Activated CD4-positive, alpha-beta T cell treated with anti-CD3 and anti-CD28 coated beads for 36 hours (primary cell): ENCODE measurements at places on chromosomes 5 and 9.
A peak's percentile ranks its signal among the peaks of the same experiment; 100 is the strongest.

DNA sequence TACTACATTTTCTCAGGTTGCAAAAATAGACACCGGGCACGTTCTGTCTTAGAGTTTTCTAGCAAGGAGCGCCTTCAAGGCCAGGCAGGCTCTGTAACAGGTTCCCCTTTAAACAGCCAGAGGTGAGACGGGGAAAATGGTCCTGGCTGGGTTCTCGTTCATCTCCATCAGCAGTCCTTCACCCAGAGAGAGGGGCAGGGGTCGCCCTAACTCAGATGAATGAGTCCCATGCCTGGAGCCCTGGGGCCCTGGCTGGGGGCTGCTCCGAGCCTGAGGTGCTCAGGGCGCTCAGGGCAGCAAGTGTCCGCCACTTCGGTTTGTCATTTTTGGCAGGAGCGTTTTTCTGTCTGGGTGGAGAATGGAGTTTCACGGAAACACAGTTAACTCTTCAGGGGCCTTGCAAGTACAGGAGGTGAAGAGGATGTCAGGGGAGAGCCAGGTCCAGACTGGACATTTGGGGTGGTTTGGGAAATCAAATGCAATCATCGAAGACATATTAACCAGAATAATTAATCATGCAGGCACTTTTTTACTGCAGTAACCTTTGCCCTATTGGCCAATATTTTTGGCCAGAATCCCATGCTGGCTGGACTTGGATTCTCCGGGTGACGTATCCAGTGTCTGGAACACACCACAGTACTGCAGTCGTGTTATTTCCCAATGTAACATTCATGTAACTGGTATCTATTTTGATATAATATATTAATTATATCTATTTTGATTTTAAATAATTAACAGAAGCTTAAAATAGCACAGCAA lies 2.9 kb downstream of the NTNG2 start:
- DNase-seq: no peak

GRCh38 chr5:21058289-21058688 lies 1070.3 kb upstream of the CDH18 start:
- DNase-seq: no peak

- DNase-seq: no peak
Measured at GRCh38 chr5:151469386-151469785, 22.0 kb downstream of the SLC36A1 start.

DNA sequence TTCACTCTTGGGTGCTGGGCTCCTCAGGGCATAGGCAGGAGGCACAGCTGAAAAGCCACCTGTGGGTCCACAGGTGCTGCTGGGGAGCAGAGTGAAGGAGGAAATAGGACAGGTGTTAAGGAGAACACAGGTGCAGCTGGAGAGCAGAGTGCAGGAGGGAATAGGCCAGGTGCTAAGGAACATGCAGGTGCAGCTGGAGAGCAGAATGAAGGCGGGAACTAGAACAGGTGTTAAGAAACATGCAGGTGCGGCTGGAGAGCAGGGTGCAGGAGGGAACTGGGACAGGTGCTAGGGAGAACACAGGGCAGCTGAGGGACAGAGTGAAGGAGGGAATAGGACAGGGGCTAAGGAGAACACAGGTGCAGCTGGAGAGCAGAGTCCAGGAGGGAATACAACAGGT lies 43.8 kb upstream of the PLEKHG4B start:
- no peak for DNase-seq

- no peak for DNase-seq
Measured at GRCh38 chr9:114958844-114959235, 28.4 kb upstream of the TNFSF8 start.

DNA sequence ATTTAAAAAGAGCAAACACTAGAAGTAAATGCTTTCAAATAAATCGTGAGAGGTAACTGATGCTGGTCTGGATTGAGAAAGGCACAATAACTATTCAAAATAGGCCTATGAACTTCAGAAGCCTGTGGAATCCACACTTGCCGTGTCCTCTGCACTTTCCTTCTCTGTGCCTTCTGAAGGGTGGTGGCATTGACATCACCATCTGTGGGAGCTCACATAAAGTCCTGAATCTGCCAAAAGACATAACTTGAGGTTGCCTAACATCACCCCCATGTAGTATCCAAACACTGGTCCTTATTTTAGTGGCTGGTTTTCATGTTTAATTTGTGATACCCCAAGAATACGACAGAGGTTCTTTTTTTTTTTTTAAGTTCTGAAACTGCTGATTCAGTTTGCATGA lies 59.8 kb downstream of the IRF1 start:
- no peak for DNase-seq

DNA sequence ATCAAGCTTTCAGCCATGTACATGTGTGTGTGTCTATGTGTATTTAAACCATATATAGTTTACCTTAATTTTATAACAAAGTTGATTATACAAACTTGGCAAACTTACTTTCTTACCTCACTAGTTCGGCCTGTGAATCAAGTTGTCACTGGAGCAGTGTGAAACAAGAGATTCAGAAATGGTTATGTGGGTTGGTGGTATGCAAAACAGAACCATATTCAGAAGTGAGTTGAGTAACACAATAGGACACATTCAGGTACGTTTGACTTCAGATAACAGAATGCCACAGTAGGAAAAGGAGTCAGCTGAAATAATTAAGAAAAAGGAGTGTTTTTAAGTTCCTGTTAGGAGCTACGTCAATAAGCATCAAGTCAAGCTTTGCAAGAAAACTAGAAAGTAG lies 21.5 kb downstream of the XPA start:
- no peak for DNase-seq

DNA sequence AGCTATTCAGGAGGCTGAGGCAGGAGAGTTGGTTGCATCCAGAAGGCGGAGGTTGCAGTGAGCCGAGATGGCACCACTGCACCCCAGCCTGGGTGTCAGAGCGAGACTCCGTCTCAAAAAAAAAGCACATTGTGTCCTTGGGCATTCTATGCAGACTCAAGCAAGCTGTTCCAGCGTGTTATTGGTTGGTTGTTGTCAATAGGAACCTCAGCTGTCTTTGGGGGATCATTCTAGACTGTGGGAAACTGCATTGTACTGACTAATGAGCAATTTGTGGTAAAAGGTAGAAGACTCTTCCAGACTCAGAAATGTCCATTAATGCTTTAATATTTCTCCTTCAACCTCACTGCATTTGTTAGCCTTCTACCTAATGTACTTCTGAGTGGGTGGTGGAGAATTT lies 379.5 kb upstream of the GRAMD2B start:
- no peak for DNase-seq

DNA sequence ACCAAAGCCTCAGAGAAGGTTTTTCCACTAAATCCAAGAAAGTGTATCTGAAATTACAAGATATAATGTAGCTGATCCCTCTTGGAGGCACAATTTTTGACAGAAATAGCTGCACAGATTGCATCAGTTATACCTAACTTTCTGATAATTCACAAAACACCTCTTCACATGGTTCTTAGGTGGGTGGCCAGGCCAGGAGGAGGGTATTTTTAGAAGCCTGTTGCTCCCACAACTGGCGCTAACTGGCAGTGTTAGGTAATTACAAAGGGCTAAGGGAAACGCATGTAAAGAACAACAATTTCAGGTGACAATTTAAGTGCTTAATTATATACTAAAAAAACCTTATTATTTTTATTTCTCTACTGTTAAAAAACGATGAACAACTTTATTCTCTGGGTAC lies 247.9 kb downstream of the BNC2 start:
- no peak for DNase-seq

DNA sequence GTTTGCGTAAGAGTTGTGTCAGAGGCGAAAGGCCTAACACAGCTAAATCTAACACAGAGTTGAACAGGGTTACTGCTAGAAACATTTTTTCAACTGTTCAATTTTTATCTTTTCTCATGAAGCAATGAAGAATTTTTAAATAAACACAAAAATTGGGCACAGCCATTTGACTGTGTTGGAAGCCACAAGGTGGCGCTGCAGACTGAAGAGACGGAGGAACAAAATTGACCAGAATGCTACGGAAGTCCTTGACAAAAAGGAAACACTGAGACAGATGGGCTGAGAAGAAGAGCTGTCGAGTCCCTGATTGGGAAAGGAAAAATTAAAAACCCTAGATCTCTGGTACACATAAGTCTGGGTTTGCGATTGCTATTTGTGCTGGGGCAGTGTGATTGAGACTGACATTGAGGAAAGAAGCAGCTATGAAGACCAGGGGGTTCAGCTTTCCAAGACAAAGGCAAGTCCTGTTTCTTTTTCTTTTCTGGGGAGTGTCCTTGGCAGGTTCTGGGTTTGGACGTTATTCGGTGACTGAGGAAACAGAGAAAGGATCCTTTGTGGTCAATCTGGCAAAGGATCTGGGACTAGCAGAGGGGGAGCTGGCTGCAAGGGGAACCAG lies at the start of gene PCDHB9:
Gene PCDHB9 (plus strand): TSS at position 265 of the 616 bp plus-strand sequence. CDS start 158 bp downstream, at position 423.
- DNase-seq: peak; percentile 63

GRCh38 chr5:96615223-96615622 lies 47.0 kb upstream of the CAST start:
- DNase-seq: no peak

- no peak for DNase-seq
Measured at GRCh38 chr5:31255041-31255440, 61.6 kb downstream of the CDH6 start.

DNA sequence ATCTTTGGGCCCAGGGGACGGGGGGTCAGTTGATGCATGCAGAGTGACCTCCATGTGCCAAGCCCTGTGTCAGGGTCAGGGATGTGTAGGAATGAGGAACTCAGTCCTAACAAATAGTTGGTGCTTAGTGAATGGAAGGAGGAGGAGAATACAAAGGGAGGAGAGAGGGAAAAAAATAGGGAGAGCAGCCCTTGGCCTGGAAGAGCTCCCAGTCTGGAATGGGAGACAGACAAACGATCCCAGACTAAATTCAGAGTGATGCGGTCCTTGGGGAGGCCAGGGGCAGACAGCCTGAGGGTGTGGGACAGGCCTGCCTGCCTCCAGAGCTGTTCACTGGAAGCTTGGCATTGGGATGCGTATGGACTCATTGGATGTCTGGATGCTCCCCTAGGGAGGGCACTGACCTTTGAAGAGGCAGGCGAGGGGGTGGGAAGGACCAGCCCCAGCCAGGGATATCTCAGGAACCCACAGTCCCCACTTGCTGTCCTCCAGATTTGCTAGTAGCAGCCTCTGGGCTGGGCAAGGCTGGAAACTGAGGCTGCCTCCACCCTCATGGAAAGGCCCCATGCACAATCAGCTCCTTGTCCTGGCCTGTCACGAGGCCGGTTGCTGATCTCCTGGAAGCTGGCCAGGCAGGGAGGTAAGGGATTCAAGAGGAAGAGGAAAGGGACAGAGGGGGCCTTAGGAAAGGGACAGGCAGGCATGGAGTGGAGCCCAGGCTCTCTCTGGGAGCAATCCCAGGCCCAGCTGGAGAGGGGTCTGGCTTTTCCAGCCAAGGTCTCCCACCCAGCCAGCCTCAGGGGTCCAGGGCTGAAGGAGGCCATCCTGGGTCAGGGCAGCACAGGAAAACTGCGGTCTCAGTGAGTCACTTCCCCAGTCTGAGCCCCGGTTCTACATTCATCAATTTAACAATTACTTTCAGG lies 69.0 kb upstream of the GGTA1 start:
- no peak for DNase-seq

DNA sequence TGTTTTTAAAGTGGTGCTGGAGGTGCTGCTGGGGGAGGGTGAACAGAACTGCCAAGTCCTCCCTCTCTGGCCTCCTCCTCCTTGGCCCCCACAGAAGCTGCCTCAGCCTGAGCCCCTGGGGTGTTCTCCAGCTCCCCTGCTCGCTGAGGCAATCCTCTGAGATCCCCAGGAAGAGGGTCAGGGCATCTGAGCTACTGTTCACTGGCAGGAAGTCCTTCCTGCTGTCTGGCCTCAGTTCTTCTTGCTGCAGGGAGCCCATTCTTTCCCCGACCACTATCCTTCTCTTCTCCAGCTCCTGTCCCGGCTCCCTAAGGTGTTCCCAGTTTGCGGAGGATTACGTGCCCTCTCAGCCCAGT lies 9.7 kb downstream of the CNTFR start:
- DNase-seq: no peak

DNA sequence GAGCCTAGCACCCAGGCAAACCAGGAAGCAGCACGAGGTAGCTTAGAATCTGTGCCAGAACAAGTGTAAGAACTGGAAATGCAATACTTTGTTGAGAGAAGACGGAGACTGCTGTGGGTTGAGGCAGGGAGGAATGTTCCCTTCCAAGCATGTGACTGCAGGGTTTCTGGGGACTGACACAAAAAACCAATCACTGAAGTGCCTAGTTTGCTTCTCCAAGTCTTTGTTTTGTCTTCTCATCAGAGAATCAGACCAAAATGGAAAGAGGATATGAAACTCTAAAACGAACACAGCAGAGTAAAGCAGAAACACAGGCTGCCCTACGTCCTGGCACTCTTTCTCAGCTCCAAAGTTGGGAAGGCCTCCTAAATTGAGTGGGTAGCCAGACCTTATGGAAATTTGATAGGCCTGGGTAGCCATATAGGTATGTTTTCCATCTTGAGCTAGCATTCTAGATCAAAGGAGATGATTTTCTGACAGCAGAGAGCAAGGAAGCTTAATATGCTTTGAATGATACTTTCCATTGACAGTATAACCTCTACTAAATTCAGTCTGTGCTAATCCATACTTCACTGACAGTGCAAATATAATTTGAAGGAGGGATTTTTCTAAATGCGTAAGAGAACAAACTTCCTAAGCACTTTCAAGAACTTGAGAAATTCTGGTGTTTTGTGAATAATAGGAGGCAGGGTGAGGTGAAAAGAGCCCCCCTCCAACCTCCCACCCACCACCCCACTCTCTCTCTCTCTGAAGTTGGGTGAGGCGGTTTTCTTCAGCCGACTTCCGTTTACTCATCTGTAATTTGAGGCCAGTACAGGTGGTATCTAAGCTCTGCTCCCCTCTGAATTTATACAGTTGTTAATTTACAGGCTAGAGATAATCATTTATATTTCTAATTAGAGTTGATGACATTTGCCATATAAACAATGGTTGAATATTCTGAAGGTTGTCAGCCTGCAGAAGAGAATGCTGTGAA lies 5.5 kb downstream of the ADRB2 start:
- DNase-seq: no peak

DNA sequence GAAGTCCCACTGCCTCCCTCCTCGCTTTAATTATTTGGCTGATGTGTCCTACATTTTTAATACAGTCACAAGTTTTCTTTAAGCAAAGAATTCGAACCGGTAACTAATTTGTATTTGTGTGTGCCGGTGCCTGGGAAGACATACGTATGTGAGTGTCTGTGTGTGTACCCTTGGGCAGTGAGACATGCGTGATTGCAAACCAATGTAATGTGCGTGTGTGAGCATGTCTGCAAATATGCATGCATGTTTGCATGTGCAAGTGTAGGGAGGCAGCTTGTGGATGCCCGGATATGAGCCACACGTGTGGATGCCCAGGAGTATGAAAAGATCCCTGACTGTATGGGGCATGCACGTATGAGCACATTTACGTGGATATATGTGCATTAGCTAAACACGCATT lies 44.4 kb upstream of the NEK6 start:
- DNase-seq: no peak
